NCI-H1694 treated with DMSO at 0.1 percent for 48 hours (cell line): ENCODE measurements at places on chromosomes 12 and 14.

DNA sequence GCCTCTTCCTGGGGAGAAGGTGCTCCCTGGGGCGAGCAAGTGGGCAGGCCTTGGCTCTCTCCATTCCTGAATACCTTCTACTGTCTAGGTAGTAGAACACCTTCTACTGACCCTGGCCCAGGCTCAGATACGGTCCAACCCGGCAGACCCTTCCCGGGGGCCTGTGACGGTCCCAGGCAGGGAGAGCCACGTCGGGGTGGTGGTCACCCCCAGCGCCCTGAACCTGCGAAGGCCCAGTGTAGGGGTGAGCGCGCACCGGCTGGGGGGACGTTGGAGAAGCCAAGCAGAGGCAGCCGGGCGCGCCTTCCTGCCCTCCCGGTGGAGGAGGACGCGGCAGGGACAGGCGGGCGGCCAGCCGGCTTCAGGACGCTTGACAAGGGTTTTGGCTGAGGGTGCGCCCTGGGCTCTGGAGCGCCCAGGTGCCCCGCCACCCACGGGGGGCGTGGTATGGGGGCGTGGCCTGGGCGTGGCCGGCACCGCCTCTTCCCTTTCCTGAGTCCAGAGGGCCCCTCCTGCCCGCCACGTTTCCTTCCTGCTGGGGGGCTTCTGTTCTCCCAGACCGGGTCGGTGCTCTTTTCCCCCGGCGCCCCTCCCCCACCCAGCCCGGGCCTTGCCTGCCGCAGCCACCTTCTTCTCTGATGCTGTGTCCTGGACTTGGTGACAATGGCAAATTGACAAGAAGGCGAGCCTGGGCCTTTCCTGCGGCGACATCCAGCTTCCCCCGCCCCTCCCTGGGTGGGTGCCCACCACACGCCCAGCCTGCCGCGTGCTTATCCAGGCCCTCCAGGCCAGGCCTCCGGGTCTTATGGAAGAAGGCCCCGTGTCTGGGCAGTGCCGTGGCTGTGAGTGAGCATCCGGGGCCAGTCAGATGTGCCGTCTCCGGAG, 24.5 kb upstream of the PPP1R13B start:
- no peak for DNase-seq

DNA sequence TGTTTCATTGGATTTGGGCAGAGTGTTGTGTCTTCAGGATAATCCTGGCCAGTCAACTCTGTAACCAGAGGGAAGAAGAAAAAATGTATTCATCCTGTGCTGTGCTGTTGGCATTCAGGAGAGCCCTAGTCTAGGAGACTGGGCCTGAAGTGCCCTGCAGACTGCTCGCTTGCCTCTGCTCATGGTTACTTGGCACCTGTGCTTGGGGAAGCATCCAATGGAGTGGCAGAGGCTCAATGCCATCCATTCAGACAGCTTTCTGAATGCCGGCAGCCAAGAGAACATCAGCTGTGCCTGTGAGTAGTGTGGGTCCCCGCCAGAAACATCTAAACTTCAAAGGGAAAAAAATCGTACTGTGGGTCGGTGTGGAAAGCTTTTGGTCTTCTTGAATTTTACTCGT, 124.2 kb downstream of the SRGAP1 start:
- no peak for DNase-seq

DNA sequence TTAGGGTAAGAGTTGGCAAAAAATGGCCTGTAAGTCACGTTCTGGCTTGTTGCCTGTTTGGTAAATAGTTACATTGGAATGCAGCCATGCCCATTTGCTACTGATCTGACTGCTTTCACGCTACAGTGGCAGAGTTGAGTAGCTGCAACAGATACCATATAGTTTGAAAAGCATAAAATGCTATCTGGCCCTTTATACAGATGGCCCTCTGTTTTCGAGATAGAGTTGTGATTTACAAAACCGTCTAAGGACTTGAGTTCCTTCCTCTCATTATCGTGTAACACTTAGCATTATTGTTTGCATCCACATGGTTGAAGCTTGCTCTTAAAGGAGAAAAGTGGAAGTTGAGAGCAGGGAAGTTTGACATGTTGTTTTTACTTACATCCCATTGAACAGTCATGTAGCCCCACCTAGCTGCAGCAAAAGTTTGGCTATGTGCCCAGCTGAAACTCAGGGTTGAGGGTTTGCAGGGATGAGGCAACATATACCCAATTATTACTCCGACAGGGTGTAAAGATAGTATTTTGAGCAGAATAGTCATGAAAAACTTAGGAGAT, 11.3 kb upstream of the SCFD1 start:
- peak; percentile 96 for DNase-seq

DNA sequence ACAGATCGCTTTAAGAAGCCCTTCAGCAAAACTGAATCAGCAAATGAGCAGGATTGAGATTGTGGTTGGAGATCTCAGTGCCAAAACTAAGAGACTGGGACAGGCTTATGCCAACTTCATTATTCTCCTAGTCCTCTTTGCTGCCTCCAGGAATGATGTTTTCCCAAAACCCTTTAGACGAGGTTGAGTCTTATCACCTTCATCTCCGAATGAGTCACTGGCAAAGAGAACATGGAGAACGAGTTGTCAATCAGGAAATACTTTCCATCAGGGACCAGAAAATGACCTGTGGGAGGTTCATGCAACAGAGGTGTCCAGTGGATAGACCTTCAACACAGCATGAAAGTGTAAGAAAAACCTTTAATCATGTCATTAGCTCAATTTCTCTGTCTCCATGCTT, 461.5 kb downstream of the RMST start:
- DNase-seq: no peak

DNA sequence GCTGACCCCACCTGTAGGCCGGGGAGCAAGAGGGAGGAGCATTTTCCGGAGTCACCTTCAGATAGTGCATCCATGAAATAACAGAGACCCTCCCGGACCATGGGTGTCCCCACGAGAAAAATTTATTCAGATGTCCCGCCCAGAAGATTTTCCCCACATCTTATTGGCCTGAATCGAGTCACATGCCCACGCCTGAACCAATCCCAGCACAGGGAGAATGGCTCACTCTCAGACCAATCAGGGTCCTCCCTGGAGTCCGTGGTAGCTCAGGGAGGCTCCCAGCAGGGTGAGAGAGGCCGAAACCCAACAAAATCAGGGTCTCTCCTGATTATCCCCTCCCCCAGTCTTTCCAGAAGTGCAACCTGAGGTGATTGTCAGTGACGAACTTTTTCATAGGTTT, 16.4 kb upstream of the NCOR2 start:
- DNase-seq: no peak

- no peak for DNase-seq
Measured at GRCh38 chr14:49942090-49942489, 49.2 kb downstream of the ARF6 start.

DNA sequence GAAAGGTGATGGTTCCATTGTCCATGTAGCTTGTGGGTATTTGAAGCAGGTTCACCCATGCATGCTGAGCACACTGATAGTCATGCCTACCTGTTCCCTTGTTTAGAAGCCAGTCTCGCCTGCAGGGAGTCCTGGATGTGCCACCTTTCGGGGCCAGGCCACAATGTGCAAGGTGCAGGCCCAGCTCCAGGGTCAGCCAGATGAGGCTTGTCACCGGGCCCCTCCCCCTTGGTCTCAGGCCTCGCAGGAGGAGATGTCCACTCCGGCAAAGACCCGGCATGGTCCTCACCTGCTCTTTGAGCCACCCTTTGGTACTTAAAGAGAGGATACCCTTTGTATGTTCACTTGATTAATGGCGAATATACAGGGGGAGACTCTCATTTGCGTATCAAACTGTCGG, 140.4 kb upstream of the RTL1 start:
- no peak for DNase-seq

- peak; percentile 72 for DNase-seq
Measured at GRCh38 chr12:57712701-57713100, 18.8 kb downstream of the OS9 start.

DNA sequence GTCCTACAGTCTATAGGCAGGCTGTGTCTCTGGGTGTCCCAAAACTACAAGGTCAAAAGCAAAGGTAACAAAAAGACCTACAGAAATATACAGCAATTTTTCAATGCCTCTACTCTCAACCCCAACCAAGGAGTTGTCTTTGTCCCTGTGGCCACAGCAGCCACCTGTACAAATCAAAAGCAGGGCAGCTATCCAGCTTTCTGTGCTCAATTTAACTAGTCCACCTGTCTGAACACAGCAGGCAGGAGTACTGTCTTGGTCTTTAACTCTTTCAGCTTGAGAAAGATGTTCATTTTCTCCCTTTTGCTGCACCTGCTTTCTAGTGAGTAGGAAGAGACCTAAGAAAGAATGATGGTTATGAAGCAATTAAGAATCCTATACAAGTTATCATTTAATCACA, 19.7 kb downstream of the GDF11 start:
- DNase-seq: no peak

DNA sequence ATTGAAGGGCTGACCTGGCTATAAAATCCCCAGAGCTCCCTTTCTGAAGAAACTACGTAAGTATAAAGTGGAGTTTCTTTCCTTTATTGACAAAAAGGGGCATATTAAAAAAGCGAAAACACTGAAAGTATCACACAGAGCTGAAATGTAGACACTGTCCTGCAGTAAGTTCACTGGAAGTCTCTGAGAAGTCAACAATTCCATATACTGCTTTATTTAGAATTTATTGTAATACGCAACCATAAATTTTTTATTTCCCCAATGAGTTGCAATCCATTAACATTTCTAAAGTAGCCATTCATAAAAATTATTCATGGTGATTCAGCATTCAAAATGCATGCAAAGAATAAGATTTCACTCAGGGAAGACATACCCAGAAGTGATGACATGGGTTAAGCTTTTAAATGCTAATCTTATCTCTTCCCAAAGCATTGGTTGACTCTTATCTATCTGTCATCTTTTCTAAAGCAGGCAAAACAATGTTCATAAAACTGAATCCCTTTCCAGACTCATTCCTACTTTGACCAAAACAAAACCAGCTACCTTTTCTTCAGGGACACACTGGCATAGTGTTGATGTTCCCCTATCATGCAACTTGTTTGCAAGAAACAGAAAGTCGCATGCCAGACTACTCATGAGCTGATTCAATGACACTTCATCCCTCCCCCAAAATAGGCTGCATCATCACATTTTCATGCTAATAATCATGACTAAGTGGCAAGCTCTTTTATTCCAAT, 17.3 kb downstream of the KITLG start:
- no peak for DNase-seq

GRCh38 chr12:101038289-101038871, 171.7 kb downstream of the SLC5A8 start:
- DNase-seq: no peak

DNA sequence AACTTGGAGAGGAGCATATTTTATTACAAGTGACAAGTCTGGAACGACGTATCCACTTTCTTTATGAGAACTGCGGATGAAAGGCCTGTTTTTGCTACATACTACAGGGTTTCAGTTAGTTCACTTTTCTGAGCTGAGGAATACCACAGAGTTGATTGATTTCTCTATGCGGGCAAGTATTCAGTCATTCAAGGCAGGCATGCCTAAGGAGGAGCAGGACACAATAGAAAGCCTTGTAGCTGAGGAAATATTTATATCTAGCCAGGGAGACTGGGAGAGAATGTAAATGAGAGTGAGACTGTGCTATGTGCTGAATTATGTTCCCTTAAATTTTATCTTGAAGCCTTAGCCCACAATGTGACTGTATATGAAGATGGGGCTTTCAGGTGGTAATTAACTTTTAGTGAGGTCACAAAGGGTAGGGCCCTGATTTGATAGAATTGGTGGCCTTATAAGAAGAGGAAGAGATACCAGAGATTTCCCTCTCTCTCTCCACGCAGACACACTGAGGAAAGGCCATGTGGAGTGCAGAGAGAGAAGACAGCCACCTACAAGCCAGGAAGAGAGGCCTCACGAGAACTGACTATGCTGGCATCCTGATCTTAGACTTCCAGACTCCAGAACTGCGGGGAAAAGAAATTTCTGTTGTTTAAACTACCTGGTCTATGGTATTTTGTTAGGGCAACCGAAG, 459.0 kb upstream of the ATP2B1 start:
- no peak for DNase-seq

DNA sequence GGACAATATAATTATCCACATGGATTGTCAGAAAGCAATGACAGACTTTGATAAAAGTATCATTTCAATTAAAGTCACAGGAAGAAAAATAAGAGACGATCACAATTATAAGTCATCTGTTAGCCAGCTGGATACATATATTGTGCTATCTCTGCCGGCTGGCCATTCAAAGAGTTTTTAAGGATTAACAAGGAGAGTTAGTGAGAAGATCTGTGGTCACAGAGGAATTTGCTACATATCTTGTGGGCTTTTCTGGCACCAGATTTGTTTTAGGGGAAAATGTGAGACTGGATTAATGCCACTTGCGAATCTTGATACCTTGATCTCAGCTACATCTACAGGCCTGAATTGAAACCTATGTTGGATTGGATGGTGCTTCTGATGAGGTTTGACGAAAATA, 90.9 kb upstream of the MANSC4 start:
- DNase-seq: no peak

DNA sequence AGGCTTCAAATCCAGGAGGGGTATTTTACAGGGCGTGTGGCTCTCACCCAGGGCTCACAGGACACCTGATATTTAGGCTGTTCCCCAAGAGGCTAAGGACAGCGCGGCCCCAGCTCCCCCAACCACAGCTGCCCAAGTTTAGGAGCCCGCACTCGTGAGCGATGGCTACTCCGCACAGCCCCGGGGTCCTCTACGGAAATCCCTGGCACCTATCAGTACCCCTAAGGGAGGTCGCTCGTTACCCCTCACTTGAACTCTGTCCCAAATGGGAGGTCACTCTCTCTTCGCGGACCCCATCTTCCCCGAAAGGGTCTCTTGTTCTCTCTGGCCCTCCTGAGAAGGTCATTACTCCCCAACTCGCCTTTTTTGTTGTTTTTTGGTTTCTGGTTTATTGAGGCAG, 708 bp upstream of the P2RX4 start:
- DNase-seq: no peak

DNA sequence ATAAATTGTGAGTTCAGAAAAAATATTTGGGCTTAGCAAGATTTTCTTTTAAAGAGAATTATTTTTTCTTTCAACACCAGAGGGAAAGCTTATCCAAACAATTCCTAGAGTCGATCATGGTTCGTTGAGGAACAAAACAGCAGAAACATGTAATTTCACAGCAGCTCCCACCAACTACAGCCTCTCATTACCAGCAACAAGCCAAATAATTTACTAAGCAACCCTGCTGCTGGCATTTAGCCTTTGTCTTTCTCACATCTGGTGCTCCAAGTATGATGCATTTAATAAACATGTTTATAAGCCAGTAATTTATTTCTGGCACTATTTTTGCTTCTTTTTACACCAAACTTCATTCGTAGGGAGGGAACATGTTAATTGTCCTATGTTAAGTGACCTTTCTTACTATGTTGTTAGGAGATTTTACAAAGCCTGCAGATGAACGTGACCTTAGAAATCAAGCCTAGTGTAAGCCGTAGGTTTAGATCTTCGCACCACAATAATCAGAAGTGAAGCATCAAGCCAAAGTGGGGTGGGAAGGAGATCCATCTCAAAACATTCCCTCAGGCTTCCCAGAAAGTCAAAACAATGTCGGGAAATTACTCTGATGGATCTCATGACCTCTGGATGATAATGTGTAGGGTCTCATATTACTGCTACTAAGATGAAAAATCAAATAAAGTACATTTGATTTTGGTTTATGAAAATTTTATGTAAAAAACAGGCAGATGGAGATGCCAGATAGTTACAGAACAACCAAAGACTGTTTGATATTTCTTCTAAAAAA, 128.4 kb downstream of the RPAP3 start:
- DNase-seq: no peak
